ENCODE measurements at places on chromosomes 6 and 20.
A peak's percentile ranks its signal among the peaks of the same experiment; 100 is the strongest.

GRCh38 chr6:90393232-90393884 is 96.7 kb upstream of the BACH2 start:
- DNase-seq = peak; percentile 61

DNA sequence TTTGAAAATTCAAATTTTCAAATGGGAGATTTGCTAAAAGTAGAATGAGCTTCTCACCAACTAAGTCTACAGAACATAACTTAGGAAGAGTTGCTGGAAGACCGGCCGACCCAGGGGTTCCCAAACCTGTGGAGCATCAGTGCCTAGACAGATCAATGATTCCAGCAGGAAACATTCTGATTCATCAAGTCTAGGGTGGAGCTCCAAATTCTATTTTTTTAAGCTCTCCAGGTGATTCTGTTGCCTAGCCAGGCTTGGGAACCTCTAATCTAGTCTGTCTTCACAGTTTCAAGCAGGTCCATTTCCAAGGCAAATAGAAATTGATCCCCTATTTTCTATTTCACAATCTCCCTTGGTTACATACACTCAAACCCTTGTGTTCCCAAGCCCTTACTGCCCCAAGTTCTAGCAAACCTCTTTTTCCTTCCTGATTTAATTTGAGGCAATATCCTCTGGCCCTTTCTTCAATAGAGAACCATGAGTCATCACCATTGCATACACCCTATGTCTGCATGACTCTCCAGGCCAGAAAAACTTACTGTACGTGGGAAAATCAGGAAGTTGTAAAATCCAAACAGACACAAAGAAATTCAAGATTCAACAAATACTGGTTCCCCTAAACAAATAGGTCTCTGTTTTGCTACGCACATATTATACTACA is 8.9 kb downstream of the ATXN1 start:
- DNase-seq = no peak

DNA sequence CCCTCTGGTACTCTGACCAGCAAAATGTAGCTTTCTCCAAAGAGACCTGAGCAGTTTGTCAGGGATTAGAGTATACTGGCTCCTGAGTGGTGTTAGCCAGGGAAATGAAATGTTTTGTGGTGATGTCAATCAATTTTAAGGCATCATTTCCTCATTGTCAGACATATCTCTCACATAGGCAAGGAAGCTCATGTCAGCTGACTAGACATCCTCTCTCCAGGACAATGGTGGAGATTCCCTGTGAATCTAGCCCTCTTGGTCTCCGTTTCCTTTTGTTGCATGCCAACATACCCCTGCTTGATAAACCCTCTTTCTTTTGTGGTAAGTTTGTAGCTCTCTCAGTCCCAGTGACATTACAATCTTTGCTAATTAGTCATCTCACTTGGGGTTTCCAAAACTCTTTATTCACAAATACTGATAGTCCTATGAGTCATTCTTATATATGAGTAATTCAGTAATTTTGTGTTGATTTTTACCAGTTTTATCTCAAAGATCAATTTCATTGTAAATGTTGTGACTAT is 135.6 kb upstream of the PTPRK start:
- DNase-seq = no peak

DNA sequence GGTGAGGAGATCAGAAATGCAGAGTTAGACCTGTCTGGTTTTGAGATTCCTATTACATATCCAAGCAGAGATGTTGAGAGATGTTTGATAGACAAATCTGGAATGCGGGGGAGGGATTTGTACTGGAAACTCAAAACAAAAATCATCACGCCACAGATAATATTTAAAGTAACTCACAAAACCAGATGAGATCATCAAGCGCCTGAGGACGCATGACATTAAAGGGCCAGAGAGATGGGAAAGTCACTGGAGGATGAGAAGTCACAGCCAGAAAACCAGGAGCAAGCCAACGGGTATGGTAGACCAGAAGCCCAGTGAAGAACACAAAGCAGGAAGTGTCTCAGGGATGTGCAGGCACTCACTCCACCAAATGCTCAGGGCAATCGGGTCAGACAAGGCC is 87.7 kb downstream of the DLL1 start:
- no peak for DNase-seq

- no peak for DNase-seq
Measured at GRCh38 chr6:35161266-35161665, 20.1 kb upstream of the TCP11 start.

Measured in right renal cortex interstitium (tissue), 3 donors.